ENCODE measurements at places on chromosomes 7 and 10. TPM values are rescaled to one million over a fixed set of nuclear protein-coding genes. Genes with fewer than 3 reads are reported as not detected.

The ZNF3 gene
- 28.9 TPM for total RNA-seq

The WBP1L gene
- 26.3 TPM for total RNA-seq

The TUBAL3 gene
- total RNA-seq: 0.36 TPM

The ABCC2 gene
- total RNA-seq: 0.71 TPM

The UBE2H gene
- 149 TPM for total RNA-seq

The ODAD2 gene
- total RNA-seq: 0.28 TPM

Data from nasal cavity respiratory epithelium epithelial cell of viscerocranial mucosa (primary cell).